Type B pancreatic cell (in vitro differentiated cells): ENCODE measurements at places on chromosomes 13 and 19. TPM values are rescaled to one million over a fixed set of nuclear protein-coding genes. Genes with fewer than 3 reads are reported as not detected.
A peak's percentile ranks its signal among the peaks of the same experiment; 100 is the strongest.

PEG3 gene
- total RNA-seq: not detected in 2 replicates

ZNF260 gene
- 27.8 and 35.7 TPM in 2 replicates for total RNA-seq

ATP4B gene
- total RNA-seq: 2.0 and 26.7 TPM in 2 replicates

ZNF723 gene
- total RNA-seq: not detected in 2 replicates

CEACAM20 gene
- total RNA-seq: 2.3 TPM in 1 of 2 replicates, not detected in the other

PRRG2 gene
- total RNA-seq: 5.1 and 5.2 TPM in 2 replicates

CEACAM3 gene
- not detected in 2 replicates for total RNA-seq

ZNF607 gene
- 24.0 and 24.1 TPM in 2 replicates for total RNA-seq

- no peak for DNase-seq
Measured at GRCh38 chr13:73733706-73734105, 400.5 kb downstream of the KLF12 start.

- no peak for DNase-seq
Measured at GRCh38 chr13:22925881-22926747, 254.7 kb upstream of the SGCG start.

- no peak for DNase-seq
Measured at GRCh38 chr13:96481482-96481881, 391.6 kb downstream of the HS6ST3 start.

DNA sequence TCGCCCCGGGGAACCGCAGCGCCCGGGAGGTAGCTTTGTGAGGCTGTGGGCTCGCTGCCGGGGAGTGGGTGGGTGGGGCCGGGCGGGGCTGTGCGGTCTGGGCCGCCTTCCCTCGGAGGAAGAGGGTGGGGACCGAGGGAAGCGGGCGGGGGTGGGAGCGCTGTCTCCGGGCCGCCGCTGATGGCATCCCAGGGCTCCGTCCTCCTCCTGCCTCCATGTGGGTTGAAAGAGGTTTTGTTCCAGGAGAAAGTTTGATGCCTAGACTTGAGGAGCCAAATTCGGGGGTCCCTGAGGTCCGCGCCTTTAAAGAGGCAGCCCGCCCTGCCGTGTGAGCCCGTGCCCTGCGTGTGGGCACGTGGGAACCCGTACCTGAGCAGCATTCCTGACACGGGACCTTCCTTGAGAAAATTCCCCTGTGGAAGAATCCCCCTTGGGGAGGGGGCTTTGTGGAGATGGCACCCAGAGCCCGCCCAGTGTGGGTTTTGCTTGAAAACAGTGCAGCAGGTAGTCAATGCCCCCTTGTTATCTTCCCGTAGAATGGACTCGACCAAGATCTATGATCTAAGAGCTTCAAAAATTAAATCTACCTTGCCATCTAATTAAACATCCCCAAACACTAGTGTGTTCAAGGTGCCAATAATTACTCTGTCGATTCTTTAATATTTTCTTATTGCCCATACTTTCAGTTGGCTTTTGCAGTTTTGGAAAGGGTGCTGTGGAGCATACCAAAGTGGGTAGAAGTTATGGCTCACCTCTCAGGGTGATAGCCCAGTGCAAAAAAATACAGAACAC lies 107.8 kb downstream of the RXFP2 start:
- DNase-seq: no peak

GRCh38 chr13:27954406-27954851 lies 14.7 kb downstream of the CDX2 start:
- peak; percentile 66 for DNase-seq

DNA sequence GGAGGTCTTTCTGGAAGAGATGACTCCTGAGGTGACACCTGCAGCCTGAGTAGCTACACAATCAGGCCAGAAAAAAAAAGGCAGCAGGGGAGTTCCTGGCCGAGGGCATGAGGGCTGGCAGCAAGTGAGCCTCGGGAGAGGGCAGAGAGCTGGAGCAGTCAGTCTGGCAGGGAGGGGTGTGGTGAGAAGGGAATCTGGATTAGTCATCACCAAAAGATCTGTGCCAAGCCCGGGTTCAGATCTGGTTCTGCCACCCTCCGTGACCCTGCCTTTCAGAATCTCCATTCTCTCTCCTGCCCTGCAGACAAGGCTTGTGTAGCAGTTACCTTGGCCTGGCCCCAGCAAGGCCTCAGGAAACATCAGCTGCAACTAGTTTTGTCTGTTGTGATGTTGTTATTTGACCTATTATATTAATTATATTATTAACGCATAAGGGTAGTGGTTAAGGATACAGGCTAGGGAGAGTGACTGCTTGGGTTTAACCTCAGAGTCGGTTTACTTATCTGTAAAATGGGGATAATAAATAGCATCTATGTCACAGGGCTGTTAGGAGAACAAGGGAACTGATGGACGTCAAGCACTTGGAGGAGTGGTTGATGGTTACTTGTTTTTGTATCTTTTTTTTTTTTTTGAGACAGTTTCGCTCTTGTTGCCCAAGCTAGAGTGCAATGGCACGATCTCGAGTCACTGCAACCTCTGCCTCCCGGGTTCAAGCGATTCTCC lies 2.7 kb upstream of the CAPNS1 start:
- DNase-seq: no peak

- DNase-seq: no peak
Measured at GRCh38 chr13:26011208-26011573, 40.6 kb downstream of the SHISA2 start.

DNA sequence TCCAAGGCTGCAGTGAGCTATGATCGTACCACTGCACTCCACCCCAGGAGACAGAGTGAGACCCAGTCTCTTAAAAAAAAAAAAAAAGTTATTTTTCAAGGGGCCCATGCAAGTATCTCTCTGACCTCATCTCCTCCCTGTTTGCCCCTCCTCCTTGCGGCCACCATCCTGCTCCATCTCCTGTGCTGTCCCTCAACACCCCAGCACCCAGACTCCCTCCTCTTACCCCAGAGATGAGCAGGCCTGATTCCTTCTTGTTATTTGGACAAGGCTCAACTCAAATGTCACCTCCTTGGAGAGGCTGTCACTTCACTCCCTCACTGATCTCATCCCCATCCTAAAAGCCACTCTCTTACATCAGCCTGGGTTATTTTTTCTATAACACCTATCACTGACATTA lies 4.4 kb downstream of the RYR1 start:
- no peak for DNase-seq

GRCh38 chr13:31207661-31208552 lies 8.1 kb downstream of the B3GLCT start:
- no peak for DNase-seq

DNA sequence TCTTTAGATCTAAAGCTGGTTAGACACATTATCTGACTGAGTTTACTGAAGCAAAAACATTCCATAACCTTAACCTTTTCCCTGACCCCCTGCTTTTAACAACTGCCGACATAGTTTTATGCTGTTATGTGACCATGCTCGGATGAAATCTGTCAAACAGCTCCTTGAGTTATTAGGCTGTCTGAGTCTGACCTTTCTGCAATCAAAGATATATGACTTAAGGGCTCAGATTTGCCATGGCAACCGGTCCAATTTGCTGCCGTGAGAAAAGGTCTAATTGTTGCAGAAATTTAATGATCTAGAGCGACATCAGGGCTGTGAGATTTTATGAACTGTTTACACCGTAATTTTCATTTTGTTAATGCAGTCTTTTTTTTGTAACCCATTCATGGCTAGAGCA lies 61.8 kb downstream of the URI1 start:
- no peak for DNase-seq

GRCh38 chr13:79998381-79998880 lies 342.5 kb downstream of the SPRY2 start:
- DNase-seq: no peak

DNA sequence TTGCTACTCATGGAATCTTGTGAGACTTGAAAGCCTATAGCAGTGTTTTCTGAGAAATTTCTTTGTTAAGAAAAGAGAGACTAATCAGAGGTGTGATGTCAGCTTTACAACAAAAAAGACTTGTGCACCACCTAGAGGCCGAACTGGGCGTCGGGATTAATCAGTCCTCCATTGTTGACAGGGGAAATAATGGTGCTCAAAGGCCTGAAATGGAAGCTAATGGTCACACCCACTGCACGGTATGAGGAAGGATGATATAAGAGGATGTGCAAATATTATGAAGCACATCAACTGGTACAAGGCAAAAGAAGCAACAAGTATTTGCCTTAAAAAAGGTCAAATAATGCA lies 480.2 kb upstream of the MIR17HG start:
- DNase-seq: peak; percentile 72

- no peak for DNase-seq
Measured at GRCh38 chr13:45496942-45497341, 32.2 kb downstream of the COG3 start.

- peak; percentile 85 for DNase-seq
Measured at GRCh38 chr19:14479975-14480699, 5.0 kb upstream of the PTGER1 start.

GRCh38 chr13:95893861-95894260 lies 159.3 kb downstream of the UGGT2 start:
- no peak for DNase-seq

GRCh38 chr19:43572171-43572588 lies 3.1 kb downstream of the XRCC1 start:
- DNase-seq: no peak

- no peak for DNase-seq
Measured at GRCh38 chr19:17610384-17610783, 54.9 kb downstream of the COLGALT1 start.

GRCh38 chr19:46211201-46211881 lies 18.2 kb upstream of the IGFL1 start:
- DNase-seq: no peak

DNA sequence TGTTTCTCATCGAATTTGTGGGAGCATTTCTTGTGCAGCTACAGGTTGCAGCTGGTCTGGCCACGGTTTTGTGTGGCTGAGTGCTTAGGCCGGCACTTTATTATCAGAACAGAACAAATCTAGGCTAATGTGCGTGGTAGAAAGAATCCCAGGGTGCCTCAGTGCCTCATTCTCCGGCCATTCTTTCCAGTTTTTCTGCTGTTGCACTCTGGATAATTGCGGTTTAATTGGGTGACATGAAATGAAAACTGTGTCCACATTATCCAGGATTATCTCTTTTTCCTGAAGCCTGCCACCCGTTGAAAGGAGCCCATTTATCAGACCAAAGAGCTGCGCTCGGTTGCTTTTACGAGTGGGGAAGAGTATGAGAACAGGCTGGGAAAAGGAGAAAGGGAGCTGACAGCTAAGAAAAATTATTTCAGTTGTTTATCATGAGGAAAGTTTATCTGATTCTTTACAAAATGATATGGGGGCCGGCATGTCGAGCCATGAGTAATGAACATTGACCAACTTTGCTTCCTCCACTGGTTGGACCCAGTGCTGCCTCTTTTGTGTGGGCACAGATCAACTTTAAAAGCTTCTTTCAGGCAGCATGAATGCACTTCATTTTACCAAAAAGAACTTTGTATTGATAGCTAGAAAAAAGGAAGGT lies 117.0 kb upstream of the SOX21 start:
- no peak for DNase-seq

GRCh38 chr13:100306434-100306999 lies 217.6 kb downstream of the PCCA start:
- no peak for DNase-seq

- DNase-seq: no peak
Measured at GRCh38 chr19:42285541-42285941, 16.4 kb upstream of the PRR19 start.

GRCh38 chr13:85241060-85241459 lies 558.2 kb downstream of the SLITRK6 start:
- no peak for DNase-seq
